ENCODE measurements at places on chromosomes 1 and 21. TPM values are rescaled to one million over a fixed set of nuclear protein-coding genes. Genes with fewer than 3 reads are reported as not detected.

The GJA8 gene
- not detected for polyA plus RNA-seq

The CLDN19 gene
- polyA plus RNA-seq, result not detected

The NCAM2 gene
- polyA plus RNA-seq, result not detected

The CGN gene
- 0.36 TPM for polyA plus RNA-seq

The LCE3D gene
- polyA plus RNA-seq, result not detected

The DHRS3 gene
- polyA plus RNA-seq, result 31.9 TPM

The SUCO gene
- 15.3 TPM for polyA plus RNA-seq

The RAP1GAP gene
- polyA plus RNA-seq, result not detected

The TFF2 gene
- polyA plus RNA-seq, result not detected

- H3K4me3 ChIP-seq, result no peak overlapping the region
- H3K36me3 ChIP-seq, result no peaks in the 10 kb centered on the region
- DNase-seq, result no peak
- no peak overlapping the region for H3K27ac ChIP-seq
- peaks cover 67% of the 10 kb centered on the region for H3K27me3 ChIP-seq
Measured at GRCh38 chr1:90840352-90840751, 123.2 kb upstream of the BARHL2 start.

- H3K27me3 ChIP-seq, result no peaks in the 10 kb centered on the region
- H3K36me3 ChIP-seq, result no peaks in the 10 kb centered on the region
- no peak overlapping the region for H3K4me3 ChIP-seq
- no peaks in the 10 kb centered on the region for H3K4me1 ChIP-seq
Measured at GRCh38 chr1:204262506-204263253, 48.9 kb upstream of the GOLT1A start.

DNA sequence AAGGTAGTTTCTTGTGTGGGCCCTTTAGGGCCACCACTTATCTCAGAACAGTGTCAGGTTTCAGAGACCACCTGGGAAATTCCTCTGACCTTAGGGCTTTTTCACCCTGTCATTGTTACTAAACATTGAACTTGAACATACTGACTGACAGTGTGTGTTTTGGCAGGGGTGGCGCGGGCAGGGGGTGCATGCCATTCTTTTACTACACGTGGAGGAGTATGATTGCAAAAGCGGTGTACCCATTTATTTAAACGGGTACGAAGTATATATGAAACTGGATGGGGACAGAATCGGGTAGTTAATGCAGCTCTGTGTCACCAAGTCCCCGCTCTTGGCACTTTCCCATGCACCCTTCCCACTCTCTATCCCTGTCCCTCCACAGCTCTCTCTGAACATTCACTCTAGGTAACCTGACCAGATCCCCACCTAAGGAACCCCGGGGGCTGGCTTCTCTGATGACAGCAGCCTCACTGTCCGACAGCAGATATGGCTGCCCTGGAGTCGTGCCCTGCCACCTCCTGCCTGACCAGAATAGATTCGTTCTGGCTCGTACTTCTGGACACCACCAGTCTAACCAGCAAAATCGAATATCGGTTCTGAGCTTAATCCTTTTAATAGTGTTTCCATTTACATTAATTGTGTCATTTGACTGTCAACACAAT, 51.3 kb downstream of the NFASC start:
- H3K27ac ChIP-seq, result no peak overlapping the region
- H3K27me3 ChIP-seq, result no peaks in the 10 kb centered on the region
- no peaks in the 10 kb centered on the region for H3K36me3 ChIP-seq
- no peak overlapping the region for H3K4me3 ChIP-seq

DNA sequence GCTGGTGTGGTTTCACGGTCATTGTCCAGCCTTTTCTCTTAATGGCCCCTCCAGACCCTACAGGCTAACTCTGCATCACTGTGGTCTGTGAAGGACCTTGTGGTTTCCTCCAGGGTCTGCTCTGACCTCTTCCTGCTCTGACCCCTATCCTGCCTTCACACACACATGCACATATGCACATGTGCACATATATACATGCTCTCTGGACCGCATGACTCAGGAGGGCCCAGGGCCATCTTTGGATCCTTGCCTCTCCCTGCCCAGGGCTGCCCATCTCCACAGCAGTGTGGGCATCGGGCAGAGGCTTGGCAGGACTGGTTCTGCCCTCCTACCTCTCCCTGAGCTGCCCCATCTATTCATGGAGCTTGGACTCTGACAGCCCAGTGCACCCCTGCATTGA, 510.9 kb downstream of the PTPRU start:
- no peaks in the 10 kb centered on the region for H3K4me1 ChIP-seq
- H3K4me3 ChIP-seq, result no peak overlapping the region
- H3K27ac ChIP-seq, result no peak overlapping the region
- no peaks in the 10 kb centered on the region for H3K27me3 ChIP-seq
- no peak for DNase-seq

- DNase-seq, result no peak
- no peak overlapping the region for H3K27ac ChIP-seq
- H3K36me3 ChIP-seq, result no peaks in the 10 kb centered on the region
- peaks cover 14% of the 10 kb centered on the region for H3K4me1 ChIP-seq
Measured at GRCh38 chr1:97942161-97943123, 21.6 kb upstream of the DPYD start.

DNA sequence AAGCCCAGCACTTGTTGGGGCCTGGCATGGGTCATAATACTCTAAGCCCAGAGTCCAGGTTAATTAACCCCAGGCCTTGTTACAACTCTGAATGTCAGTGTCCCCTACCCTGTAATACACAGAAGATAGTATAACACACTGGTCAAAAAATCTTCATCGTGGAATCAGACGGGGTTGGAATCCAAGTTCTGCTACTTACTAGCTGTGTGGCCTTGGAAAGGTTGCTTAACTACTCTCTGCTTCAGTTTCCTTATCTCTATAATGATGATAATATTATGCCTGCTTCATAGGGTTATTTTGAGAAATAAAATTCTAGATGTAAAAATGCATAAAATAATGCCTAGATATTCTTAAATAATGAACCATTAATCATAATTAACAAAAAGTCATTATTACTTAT, 77.8 kb upstream of the CTTNBP2NL start:
- no peaks in the 10 kb centered on the region for H3K36me3 ChIP-seq
- no peaks in the 10 kb centered on the region for H3K4me1 ChIP-seq
- no peak for DNase-seq
- H3K27ac ChIP-seq, result no peak overlapping the region

GRCh38 chr1:156448134-156448967, 52.2 kb downstream of the MEF2D start:
- no peaks in the 10 kb centered on the region for H3K36me3 ChIP-seq
- peaks cover 20% of the 10 kb centered on the region for H3K27me3 ChIP-seq
- no peak overlapping the region for H3K4me3 ChIP-seq
- no peak overlapping the region for H3K27ac ChIP-seq
- DNase-seq, result no peak

DNA sequence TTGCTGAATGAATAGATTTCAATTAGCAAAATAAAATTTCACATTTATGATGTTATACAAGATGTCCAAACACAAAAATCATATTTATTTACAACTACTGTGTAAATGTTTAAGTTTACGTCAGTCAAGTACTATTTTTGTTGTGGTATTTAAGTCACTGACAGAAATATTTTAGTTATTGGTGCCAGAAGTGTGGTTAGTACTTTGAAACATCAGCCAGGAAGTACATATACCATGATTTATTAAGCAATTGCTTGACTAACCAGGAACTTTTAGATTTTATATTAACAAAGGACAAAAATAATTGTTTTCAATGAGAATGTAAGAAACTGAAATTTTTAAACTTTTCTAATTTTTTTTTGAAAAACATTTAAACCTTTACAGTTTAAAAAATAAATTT, 2.4 kb upstream of the FCRL4 start:
- H3K27ac ChIP-seq, result no peak overlapping the region
- no peaks in the 10 kb centered on the region for H3K36me3 ChIP-seq
- no peak for DNase-seq
- no peaks in the 10 kb centered on the region for H3K27me3 ChIP-seq
